ENCODE measurements at places on chromosomes 16 and 17.

GRCh38 chr17:33284022-33284421, 9.1 kb downstream of the ASIC2 start:
- no peak for DNase-seq

DNA sequence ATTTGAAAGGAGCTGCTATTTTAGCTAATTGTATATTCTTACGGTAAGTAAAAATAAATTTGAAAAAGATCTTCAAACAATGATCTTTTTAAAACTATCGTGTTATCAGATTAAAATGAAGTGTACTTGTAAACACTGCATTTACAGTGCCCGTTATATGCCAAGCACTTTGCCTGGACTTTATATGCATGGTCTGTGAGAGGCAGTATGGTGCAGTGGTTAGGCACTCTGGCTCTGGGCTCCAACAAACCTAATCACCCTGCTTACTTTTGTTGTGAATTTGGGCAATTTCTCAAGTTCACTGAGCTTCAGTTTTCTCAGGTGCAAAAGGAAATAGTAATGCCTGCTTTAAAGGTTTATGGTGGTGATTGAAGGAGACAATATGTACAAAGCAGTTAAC, 1.4 kb downstream of the PMP22 start:
- DNase-seq, result no peak

GRCh38 chr17:80252871-80253270, 7.8 kb upstream of the RNF213 start:
- DNase-seq, result peak; percentile 92

DNA sequence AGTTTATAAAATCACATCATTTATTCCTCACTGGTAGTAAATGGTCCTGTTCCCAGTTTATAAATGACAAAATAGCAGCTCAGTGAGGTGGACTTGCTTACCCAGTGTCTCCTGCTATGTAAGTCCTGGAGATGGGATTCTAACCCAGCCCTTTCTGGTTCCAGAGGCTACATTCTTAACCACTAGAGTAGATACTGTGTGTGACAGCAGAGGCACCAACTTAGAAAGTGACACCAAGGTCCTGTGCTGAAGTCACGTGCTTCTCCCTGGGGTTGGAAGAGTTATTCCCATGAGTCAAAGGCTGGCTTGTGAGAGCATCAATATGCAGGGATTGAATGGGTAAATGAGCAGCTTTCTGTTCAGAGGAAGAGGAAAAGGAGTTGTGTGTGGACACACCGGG, 167.3 kb upstream of the IRX3 start:
- DNase-seq, result no peak

- DNase-seq, result no peak
Measured at GRCh38 chr16:68454920-68455435, 6.7 kb upstream of the SMPD3 start.

DNA sequence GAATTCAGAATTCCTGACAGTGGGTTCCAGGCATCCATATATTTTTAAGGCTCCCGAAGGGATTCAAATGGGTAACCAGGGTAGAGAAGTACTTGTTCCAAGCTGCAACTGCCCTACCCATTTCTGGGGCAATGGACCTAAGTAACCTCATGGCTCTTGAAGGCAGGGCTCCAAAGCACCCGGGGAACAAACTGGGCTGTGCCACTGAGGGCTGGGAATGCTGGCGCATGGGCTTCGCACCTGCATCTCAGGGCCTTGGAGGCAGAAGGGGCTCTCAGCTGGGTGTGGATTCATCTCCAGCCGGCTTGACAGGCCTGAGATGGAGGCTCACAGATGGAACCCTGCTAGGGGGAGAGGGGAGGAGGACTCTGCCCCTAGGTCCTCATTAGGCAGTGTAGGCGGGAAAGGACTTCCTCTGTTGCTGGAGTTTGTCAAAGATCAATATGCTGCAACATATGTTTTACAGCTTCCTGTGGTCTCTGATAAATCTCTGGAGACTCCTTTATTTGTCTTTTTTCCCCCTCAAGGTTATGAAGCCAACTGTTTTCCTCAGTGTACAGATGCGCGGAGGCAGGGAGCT, 232.3 kb upstream of the NLRP1 start:
- no peak for DNase-seq

GRCh38 chr17:17546399-17547185, 44.9 kb downstream of the PEMT start:
- DNase-seq, result no peak

- DNase-seq, result no peak
Measured at GRCh38 chr16:22397464-22397863, 23.0 kb upstream of the CDR2 start.

DNA sequence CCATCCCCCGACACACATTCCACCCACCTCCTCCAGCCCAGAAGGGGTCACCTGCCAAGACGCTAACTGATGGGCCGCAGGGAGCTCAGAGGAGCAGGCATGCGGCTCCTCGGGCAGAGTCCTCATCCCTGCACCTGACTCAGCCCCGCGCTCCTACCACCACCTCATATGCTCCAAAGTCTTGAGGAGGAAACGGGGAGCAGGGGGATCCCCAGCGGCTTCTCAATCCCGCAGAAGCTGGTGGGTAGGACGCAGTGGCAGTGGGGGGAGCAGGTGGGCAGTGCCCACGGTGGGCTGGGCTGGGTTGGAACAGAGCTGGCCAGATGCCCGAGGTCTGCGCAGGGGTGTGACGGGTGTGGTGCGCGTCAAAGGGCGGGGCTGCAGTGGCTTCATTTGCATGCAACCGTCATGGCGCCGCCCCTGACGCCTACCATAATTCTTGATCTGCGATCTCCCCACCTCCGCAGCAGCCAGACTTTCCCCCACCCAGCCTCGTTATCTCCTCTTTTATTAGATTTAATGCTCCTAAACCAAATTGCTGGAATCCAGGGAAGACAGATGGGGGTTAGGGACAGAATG, 39.0 kb upstream of the EMP2 start:
- DNase-seq, result peak; percentile 16

GRCh38 chr16:68365167-68365817, 54.5 kb downstream of the PRMT7 start:
- no peak for DNase-seq

- DNase-seq, result no peak
Measured at GRCh38 chr16:28543072-28543471, 4.3 kb upstream of the NUPR1 start.

GRCh38 chr16:3576211-3576610, 992 bp downstream of the NLRC3 start:
- DNase-seq, result peak; percentile 24

DNA sequence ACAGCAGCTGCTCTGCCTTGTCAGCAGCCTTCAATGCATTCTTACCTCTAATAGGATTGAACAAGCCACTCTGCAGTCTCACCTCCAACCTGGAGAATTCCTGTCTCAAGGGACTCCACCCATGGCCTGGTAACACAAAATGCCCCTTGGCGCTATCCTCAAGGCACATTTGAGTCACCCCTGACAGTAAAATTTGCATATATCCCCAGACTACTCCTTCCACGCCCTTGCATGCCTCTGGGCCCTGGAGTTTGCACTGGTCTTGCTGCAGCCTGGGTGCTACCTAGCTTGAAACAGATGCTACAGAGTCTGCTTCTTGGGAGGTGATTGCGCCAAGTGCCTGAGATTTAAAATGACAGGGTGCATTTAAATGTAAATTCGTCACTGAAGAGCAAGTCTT, 391.4 kb upstream of the MAF start:
- DNase-seq, result no peak

DNA sequence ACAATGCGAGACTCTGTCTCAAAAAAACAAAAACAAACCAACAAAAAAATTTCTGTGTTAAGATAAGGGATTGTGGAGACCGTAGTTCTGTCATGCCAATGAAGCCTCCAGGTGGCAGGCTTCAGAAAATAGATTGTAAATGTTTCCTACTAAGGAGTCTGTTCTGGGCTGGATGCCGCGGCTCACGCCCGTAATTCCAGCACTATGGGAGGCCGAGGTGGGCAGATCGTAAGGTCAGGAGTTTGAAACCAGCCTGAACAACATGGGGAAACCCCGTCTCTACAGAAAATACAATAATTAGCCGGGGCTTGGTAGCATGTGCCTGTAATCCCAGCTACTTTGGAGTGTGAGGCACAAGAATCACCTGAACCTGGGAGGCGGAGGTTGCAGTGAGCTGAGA, 4.4 kb upstream of the SNX29 start:
- DNase-seq, result no peak
